ENCODE measurements at places on chromosomes 6 and 20.

GRCh38 chr20:9515214-9515585, 810 bp downstream of the LAMP5 start:
- DNase-seq: no peak

DNA sequence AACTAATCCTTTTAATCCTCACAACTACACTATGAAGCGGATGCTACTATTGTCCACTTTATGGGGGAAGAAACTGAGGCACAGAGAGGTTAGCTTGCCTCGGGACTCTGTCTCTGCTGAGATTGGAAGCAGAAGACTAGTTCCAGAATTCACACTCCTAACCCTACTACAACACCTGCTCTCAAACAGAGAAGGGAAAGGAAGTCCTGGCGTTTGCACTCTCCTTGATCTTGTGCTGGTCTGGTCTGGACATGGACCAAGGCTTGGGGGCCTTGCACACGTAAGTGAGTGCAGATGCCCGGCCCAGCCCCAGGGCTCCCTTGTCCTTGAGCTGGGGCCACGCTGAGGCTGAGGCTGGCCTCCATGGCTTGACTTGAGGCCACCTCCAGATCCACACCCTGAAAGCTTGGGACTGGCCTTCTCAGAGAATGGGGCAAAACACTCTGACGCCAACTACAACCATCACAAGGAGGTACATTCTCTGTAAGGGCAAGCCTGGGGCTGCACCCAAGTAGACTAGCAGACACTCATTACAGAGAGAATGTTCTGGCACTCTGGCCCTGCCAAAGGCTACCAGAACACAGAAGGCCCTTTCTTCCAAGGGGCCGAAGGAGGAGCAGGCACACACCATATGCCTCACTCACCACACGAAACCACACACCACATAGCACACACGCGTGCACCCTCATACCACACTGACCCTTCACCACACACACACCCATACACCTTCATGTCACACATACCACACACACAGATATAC, 33.3 kb upstream of the EZR start:
- no peak for DNase-seq

GRCh38 chr20:25049261-25050060, 8.5 kb downstream of the ACSS1 start:
- peak; percentile 17 for DNase-seq

DNA sequence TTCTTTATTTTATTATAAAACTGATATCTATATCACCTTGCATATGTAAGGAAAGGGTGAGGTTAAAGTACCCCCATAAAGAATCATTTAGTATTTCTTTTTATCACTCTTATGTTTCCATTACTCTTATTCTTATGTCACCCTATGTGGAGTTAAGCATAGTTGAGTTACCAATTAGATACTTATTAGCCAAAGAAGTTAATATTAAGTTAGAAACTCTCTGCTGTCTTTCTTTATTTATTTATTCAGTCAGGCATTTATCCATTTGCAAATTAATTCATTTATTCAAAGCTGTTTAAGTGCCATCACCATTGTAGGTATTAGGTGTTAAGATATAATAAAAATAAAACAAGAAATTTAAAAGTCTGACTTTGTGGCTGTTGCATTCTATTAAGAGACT, 1279.1 kb upstream of the CITED2 start:
- DNase-seq: no peak

DNA sequence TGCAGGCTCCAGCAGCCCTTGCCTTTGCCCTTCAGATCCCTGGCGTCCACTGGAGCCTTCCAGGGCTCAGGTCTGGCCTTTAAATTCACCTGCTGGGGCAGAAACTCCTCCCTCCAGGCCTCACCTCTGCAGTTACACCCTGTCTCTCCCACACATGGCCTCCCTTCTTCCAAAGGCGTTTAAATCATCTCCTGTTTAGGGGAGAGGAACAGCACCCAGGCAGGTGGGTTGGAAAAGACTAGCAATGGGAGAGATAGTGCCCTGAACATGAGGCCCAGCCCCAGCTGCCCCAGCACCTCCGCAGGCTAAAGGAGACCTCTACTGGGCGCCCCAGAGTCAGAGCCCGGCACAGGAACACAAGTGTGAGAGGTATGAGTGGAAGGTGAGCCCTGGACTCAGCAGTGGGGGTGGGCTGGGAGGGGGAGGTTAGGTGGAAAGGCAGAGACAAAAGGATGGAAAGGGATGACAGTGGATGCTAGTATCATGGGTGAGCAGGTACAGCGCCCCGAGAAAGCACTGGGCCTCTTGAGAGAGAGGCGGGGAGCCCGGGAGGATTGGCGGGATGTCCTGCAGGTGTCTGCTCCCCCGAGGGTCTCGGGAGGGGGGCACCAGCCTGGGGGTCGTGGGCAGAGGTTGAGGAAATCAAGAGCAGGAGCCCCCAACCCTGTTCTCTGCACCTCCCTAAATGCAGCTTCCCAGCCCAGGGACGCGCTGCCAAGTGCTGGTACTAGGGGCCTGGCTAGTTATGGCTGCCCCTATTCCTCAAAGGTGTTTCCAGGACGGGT, at the start of gene CST9:
Gene CST9, minus strand, starts transcription at position 51 of the 785 bp plus-strand sequence. CDS start 53 bp downstream, outside the sequence.
- no peak for DNase-seq

DNA sequence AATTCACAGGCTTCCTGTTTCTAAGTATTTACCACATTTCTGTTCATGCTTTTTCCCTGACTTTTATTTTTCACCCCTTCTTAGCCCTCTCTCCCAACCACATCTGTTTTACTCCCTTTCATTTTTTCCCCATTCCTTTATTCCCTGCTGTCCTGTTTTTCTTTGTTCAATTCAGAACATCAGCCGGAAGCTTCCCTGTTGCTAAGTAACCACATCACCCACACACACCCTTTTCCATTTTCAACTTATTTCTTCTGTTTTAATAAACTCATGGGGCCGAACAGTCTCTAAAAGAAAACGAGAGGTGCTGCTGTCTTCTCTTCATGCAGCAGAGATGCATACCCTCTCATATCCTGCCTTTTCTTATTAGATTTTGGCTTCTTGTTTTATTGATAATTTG, 53.5 kb upstream of the CEP85L start:
- DNase-seq: no peak

DNA sequence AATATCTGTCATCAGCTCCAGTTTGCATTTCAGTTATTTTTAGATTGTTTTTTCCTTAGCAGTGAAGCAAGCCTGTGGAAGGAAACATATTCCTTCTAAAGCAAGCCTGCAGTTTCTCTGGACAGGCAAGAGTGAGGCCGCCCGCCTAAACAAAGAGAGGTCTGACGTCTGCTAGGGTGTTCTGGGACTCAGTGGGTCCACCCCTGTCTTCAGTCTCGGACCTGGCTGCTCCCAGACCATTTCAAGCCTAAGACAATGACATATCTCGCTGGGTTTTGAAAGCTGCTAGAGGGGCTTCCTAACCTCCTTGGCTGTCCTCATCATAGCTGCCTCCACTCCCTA, 36.8 kb upstream of the RNF24 start:
- DNase-seq: no peak

DNA sequence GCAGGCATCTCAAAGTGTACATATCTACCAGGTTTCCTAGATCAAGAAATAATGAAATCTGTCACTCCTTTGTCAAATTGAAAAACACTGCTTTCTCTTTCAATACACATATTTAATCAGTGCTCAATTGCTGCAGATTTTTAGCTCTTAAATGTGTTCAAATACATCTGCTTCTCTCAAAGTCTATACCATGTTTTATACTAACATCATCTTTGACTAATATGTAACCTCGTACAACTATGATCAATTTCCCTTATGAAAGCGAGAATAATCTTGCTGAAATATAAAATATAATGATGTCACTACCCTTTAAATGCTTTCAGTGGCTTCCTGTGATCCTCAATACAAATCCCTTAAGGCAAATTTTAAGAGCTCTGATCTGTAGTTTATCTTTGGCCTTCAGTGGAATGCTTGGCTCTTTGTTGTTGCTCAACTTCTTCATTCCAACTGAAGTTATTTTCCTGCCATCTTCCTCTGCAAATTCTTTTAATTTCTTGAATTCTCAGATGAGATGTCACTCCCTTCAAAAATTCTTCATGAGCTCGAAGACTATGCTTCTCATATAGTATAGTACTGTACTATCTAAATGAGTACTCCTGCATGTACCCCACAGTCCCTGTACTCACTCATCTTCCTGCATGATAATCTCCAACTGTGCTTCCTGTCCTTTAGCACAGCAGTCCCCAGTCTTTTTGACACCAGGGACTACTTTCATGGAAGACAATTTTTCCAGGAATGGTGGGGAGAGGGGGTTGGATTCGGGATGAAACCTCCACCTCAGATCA, 545.1 kb upstream of the GJE1 start:
- DNase-seq: no peak

- no peak for DNase-seq
Observed at GRCh38 chr20:46034039-46034438, 5.0 kb downstream of the SLC12A5 start.

DNA sequence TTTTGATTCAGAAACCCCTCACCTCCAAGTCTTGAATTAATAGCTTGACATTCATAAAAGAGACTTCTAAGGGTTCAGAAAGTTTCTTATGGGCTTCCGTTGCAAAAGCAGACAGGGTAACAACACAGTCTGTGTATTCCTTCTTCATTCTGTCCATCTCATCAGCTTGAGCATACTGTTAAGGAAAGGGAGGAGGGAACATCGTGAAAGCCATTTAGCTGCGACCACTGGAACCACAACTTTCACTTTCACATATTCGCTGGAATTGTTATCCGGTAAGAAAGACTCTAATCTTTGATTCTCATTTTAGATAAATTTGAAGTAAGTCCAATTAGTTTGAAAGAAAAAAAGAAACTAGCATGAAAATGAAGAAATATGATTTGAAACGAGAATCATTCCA, 174.4 kb downstream of the SYNE1 start:
- no peak for DNase-seq

DNA sequence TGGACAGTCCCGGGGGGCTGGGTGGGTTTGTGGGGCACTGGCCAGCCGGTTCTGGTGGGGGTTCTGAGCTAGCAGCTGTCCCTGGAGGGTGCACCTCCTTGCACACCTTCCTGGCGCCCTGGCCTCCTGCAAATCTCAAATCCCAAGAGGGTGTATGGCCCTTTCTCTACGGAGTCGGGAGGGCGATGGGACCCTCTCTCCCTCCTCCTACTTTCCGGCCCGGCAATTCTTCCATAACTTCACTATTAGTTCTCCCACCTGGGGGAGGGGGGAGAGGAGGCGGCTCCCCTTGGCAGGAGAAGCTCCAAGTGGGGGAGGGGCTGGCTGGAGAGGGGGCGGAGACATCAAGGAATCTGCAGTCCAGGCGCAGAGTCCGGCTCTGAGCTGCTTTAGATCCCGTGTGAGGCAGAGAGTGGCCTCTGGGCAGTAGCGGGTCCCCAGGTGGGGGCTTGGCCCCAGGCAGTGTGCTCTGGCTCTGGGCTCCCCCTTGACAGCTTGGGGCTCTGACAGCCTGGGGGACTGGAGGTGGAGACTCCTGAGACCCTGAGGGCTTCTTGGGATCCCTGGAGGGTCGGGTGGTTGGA, 1.4 kb upstream of the LAMA5 start:
- peak; percentile 53 for DNase-seq

DNA sequence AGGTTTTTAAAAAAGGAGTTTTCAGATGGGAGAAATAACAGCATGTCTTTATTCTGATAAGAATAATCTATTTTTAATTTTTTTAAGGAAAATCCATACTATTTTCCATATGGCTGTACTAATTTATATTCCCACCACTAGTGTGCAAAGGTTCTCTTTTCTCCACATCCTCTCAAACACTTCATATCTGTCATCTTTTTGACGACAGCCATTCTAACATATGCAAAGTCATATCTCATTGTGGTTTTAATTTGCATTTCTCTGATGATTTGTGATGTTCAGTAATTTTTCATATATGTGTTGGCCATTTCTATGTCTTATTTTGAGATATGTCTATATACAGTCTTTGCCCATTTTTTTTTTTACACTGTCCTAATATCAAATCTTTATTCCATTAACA, 280.6 kb upstream of the RUNX2 start:
- no peak for DNase-seq

GRCh38 chr20:16752082-16752481, 3.9 kb downstream of the OTOR start:
- no peak for DNase-seq

DNA sequence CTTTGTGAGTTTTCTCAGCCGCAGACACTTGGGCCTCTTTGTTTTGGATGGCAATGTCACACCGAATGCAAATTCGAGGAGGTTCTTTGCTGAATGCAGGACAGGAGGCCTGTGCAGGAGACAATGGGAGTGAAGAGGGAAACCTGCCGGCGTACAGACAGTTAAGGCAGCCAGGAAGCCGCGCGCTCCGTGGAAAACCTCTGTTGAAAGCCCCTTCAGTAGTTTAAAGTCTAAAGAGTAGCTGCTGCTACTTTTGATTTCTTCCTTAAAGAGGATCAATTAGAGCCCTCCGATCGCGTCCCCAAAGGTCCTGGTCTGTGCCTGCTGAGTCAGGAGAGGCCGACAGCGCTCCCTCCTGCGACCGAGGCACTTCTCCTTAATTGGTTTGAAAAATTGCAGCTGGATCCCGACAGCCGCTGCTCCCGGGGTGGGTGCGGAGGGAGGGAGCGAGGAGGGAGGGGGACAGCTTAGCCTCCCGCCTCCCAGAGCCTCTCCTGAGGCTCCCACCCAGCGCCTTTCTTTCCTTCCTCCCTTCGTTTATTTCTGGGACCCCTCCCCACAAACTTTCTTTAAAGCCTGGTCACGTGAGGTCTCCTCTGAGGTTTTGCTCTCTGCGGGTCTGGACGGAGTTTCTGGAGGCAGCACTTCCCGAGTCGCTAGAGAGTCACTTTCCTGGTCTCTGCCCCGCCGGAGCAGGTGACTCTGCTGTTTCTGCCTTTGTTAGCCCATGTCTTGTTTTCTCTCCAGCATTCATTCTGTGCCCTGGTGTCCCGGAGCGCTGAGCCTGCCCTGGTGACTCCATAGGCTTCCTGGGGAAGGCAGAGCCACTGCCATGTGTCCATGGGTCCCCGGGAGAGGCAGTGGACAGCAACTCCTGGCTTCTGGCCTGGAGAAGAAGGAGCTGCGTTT, 22.3 kb upstream of the RPP40 start:
- DNase-seq: peak; percentile 76

Measured in right hindlimb (tissue), 1 donor.